ENCODE measurements at places on chromosomes 2 and 18.
A peak's percentile ranks its signal among the peaks of the same experiment; 100 is the strongest.

- DNase-seq, result no peak
Measured at GRCh38 chr2:96198921-96199320, 9.7 kb downstream of the STARD7 start.

DNA sequence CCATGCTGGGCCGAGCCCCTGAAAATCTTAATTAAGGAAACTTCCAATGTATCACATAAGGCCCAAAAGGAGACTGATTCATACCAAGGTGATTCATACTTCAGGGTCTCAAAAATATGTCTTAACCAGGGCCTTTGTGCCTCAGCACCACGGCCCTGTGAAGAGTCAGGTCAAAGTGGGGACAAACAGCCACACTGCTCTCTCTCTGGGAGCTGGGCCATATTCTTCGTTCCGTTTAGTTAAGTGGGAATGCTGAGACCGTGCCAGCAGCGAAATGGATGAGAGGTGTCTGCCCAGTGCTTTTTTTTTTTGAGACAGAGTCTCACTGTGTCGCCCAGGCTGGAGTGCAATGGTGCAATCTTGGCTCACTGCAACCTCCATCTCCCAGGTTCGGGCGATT, 9.3 kb upstream of the PTMA start:
- DNase-seq, result peak; percentile 67

DNA sequence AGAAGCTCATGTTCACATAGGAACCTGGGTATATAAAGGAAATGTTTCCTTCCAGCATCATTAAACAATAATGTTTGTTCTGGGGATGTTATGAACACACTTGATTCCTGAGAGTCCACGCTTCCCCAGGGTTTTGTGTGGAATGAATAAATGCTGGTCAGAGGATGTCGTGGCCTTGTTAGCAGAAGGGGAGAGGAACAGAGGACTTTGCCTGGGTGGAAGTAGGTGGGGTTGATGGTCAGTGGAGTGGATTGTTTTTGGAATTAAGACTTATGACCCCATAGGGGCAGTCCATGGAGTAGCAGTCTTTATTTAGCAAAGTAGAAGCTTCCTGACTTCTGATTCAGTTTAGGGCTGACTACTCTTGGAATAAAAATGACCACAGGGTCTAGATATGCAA, 139.6 kb downstream of the MYO1B start:
- DNase-seq, result no peak

- DNase-seq, result no peak
Measured at GRCh38 chr2:16079637-16080036, 139.3 kb downstream of the MYCN start.

DNA sequence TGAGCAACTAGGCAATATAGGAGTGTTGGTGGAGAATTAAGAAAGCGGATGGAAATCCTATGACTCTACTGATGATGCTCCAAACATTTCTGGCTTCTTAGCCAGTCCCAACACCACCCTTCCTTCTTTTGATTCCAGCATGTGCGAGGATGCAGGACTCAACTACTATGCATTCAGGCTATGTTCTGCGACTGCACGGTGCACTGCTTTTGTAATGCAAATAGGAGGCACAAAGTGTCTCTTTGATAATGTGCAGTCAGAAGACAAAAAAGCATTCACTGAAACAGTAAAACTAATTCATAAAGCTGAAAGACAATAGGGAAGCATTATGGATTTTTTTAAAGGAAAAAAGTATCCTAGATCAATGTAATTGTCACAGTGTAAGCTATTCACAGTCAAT, 106.7 kb downstream of the MEIS1 start:
- DNase-seq, result no peak

GRCh38 chr2:157428500-157429175, 15.3 kb downstream of the CYTIP start:
- DNase-seq, result no peak

DNA sequence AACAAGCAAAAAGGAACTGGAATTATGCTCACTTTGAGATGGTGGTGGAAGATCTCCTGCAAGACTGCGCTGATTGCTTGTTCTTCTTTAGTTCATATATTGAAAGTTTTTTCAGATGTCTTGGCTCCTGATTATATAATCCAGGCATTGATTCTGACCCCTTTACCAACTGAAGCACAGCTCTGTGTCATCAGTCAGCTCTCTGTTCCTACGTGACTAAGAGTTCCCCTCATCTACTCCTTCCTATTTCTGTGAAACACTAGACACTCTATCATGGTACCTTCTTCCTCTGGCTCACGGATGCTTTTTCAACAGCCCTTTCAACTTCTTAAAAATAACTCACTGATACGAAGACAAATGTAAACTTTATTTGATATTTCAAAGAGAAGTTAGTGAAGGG, 788.6 kb downstream of the SOCS6 start:
- no peak for DNase-seq

- peak; percentile 2 for DNase-seq
Measured at GRCh38 chr2:4947911-4948310, 744.3 kb upstream of the SOX11 start.

- DNase-seq, result no peak
Measured at GRCh38 chr2:129174143-129174542, 805.3 kb upstream of the RAB6C start.

GRCh38 chr18:21479721-21480120, 120.8 kb downstream of the ESCO1 start:
- DNase-seq, result no peak

DNA sequence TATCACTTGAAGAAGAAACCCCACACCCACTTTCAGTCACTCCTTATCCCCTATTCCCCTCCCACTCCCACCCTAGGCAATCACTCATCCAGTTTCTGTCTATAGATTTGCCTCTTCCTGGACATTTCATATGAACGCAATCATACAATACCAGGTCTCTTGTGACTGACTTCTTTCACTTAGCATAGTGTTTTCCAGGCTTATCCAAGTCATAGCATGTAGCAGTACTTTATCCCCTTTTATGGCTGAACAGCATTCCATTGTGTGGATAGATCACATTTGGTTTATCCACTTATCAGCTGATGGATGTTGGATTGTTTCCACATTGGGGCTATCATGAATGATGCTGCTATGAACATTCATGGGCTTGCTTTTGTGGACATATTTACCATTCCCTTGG, 6.6 kb downstream of the CFAP221 start:
- no peak for DNase-seq

DNA sequence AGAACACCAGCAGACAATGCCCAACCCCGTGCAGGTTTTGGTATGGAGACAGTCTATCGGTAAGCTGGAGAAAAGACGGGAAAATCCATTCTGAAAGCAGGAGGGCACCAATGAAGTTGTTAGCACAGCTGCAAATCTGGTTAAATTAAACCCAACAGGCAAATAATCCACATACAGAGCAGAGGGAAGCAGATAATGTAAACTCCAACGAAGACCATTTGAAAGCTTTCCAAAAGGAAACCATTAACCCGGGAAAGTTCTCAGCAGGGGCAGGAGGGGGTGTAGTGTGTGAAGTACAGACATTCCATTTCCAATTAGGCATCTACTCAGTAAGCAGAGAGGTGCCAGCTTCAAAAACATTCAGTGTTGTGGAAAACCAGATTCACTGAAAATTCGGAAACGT, 10.3 kb downstream of the EDAR start:
- peak; percentile 71 for DNase-seq

DNA sequence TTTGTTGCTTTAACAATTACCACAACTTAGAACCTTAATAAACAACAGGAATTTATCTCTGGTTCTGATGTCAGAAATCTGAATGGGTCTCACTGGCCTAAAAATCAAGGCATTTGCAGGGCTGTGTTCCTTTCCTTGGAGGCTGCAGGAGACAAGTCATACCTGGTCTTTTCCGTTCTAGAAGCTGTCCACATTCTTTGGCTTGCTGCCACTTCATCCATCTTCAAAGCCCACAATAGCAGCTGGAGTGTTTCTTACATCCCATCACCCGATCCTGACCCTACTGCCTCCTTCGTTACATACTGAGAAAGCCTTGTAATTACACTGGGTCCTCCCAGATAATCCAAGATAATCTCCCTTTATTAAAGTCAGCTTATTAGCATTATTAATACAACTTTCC, 18.1 kb downstream of the NETO1 start:
- DNase-seq, result no peak

- DNase-seq, result no peak
Measured at GRCh38 chr2:170428868-170429267, 250.9 kb downstream of the MYO3B start.

DNA sequence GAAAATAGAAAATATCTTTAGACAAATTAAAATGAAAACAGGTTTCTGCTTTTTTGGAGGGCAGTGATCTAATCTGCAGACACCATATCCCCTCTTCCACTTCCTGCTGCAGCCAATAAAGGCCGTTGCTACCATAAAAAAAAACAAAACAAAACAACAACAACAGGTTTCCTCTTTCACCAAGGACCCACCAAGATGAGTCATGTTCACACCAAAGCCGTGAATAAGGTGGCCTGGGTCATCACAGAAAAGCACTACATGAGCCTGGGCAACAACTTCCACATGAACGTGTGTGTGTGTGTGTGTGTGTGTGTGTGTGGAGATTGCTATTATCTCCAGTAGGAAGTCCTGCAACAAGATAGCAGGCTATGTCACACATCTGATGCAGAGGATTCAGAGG, 24.8 kb upstream of the TFCP2L1 start:
- DNase-seq, result peak; percentile 40

Measured in astrocyte of the hippocampus (primary cell).